ENCODE measurements at places on chromosomes 16 and 17.

- DNase-seq: no peak
These were observed 86.8 kb downstream of the CES1 start for GRCh38 chr16:55746081-55746480.

GRCh38 chr16:88911136-88911945 lies 44.9 kb upstream of the PABPN1L start:
- DNase-seq: no peak

GRCh38 chr16:79451196-79451816 lies 149.2 kb downstream of the MAF start:
- DNase-seq: no peak

- DNase-seq: no peak
These were observed 11.6 kb downstream of the WIPI1 start for GRCh38 chr17:68445671-68446070.

DNA sequence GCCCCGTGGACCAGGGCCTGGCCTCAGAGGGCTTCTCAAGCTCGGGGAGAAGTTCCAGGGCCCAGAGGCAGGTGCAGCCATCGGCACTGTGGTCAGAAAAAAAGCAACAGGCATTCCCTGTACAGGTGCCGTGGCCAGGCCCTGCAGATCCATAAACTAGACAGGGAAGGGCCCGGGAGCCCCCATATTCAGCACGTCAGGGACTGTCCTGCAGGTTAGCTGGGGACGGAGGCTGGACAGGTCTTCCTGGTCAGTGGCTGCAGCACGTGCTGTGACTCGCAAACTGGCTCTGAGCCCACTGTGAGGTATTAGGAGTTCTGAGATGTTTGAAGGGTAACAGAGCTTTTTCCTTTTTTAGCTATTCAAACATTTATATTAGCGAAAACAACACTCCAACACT lies 15.0 kb upstream of the C16orf95 start:
- no peak for DNase-seq

- no peak for DNase-seq
These were observed 6.3 kb downstream of the CLUH start for GRCh38 chr17:2705263-2705662.

- no peak for DNase-seq
These were observed 40.0 kb downstream of the MAPT start for GRCh38 chr17:45934044-45934979.

DNA sequence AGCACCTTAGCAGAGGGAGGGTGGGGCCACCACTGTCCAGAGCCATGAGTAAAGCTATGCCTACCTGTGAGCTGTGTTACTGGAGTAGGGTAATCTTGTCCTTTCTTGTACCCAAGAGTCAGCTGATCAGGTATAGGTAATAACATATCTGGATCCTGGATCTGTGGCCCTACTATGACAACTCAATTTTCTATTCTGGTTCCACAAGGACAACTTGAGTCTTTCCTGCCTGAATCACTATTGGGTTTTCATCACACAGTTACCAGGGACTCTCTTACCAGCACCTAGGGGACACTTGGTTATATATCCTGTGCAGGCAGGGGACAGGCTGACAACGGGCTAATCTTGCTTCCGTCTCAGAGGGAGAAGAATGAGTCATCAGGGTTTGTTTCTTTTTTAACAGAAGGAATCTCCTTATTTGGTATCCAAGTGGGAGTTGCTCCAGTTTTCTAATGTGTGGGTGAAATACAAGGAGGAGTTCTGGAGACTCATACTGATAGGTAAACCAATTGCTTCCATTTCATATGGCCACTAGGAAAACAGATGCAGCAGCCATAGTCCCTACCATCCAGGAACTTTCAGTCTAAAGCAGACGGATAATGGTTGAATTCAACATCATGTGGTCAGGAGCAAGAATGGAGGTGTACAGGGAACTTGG lies 6.8 kb downstream of the ZNF267 start:
- DNase-seq: no peak

DNA sequence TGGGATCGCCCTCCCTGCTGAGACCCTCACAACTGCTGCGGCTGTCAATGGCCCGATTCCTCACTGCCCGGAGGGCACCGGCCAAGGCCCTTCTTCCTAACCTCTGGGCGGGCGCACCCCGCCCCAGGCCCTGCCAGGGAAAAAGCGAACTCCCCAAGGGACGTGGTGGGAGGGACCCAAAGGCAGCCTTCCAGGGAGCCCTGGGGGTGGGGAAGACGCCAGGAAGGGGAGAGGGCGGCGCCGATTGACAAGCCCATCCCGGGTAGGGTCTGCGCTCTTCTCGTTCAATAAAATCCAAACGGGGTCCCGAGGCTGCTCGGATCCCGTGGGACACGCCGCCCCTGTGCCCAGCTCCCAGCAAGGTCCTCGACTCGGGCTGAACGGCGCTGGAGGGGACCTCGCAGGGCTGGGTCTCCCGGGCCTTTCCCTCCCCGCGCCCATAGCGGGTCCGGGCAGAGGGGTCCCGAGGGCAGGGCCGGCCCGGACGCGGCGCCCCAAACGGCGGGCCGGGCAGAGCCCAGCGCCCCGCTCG lies 416 bp downstream of the KIFC3 start:
- DNase-seq: no peak

- peak; percentile 9 for DNase-seq
These were observed 10.6 kb upstream of the TMIGD1 start for GRCh38 chr17:30344283-30345088.

- DNase-seq: no peak
These were observed 81.4 kb upstream of the PSMD7 start for GRCh38 chr16:74215249-74215648.

DNA sequence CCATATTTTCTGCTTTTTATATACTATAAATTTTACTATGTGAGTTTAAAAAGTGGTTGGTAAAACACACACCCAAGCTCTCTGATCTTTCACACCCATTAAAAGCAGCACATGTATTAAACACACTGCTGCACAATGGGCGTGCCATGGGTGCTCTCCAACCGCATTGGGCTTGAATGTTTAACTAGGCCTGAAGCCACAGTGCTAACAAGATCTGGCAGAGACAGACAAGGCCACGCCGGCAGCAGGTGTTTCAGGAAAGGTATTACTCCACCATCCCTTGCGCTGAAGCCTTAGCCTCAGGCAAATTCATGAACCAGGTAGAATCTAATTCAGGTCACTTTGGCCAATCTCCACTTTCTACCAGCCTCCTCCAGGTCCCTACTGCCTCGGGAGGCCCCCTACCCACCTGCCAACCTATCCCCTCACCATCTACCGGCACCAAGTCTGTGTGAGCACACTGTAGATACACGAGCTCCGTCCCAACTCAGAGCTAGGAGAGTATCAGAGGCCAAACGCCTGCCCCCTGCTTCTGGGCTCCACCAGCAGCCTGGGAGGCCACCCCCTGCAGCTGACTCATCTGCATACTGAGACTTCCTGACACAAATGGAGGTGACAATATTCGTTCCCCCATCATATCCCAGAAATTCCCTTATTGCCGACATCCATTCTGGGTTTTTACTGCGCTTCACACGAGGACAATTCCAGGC lies 95.0 kb downstream of the ADCY9 start:
- DNase-seq: no peak

GRCh38 chr16:81469710-81470535 lies 25.3 kb downstream of the CMIP start:
- no peak for DNase-seq

- peak; percentile 5 for DNase-seq
These were observed 8.1 kb upstream of the NLRP1 start for GRCh38 chr17:5592382-5592781.

DNA sequence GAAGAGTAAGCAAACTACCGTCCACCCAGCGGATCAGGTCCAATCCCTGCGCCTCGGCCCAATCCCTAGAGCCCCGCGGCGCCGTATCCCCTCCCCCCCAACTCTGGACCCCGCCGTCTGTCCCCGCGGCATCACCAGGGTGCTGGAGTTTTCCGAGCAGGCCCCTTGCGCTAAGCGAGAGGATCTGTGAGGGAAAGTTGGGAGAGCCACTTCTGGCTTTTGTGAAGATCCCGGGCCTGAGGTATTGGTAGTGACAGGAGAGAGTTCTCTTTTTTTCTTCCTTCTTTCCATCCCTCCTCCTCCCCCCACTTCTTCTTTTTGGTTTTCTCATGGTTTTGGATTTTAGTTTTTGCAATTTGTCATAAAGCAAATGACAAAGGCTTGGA lies 3.5 kb upstream of the DLX4 start:
- no peak for DNase-seq

- DNase-seq: no peak
These were observed 120.6 kb upstream of the FOXF1 start for GRCh38 chr16:86389566-86390328.

DNA sequence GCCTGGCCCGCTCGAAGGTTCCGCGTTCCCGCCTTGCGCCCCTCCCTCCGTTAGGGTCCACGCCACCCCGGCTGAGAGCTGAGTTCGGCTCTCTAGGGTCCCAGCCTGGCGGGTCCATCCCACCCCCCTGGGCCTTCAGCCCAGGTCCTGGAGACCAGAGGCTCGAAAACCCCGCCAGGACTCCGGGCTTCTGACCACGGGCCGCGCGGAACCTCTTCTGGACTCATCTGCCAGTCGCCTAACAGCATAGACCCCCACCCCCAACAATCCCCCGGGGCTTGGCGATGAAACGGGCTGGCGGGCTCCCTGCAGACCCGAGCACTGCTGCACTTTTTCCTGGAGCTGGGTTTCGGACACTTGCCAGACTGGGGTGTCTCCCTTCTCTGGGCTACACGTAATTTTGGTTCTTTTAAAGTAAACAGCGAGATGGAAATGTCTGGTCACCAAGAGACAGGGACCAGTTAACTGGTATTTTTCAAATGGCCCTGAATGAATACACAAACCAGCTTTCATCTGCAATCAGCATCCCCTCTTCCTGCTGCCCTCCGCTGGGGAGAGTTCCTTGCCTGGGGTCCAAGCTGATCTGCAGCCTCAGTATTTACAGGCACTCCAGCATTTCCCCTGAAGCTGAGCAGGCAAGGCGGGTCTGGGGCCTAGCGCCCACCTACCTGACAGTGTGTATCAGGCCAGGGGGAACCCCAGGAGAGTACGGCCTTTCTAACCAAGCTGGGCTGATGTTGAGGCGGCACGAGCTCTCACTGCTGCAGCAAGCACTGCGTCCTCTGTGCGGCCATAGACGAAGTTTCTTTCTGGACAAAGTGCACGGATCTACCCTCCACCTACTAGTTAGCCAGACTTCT lies 639 bp upstream of the TRIM65 start:
- DNase-seq: no peak

DNA sequence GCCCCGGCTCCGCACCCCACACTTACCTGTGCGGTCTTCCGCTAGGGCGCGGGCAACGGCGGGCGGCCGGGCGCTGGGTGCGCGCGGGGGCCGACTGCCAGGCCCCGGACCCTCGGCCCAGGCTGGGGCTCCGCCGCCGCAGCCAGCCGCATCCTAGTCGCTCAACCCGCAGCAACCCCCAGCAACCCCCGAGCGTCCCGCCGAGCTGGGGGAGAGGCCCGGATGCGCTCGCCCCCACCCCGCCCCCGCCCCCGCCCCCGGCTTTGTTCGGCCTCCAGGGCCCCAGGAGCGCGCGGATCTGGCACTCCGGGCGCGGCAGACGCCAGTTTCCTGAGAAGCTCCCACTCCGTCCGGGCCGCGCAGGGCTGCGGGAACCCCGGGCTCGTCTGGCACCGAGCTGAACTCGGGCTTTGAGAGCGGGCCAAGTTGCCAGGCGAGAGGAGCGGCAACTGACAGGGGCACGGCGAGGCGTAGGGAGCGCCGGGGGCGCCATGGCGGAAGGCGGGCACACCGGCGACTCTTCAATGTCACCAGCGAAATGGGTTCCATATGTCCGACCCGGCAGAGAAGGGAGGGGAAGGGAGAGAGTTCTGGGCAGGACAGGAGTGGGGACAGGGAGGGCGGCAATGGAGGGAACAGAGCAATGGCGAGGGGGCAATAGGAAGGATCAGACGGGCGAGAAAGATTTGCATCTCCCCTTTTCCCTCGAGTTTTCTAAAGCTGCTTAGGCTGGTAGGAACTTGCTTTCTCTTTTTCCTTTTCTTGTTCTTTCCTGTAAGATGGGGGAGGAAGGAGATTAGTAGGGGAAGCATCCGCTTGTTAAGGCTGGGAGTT lies 13.7 kb downstream of the HOXB4 start:
- DNase-seq: no peak

DNA sequence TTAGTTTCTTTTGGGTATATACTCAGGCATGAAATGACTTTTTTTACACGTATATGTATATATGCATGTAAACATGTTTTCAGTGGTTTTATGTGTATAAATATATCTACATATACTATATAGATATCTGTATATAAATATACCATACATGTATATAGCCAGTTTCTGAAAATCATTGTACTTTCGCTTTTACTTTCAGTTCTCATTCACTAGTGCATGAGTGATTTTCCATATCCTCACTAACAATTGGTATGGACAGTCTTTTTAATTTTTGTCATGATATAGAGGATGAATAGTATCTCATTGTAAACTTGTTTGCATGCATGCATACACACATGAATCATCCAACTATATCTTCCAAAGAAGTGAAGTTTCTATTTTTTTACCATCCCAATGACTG lies 877.1 kb upstream of the CDH8 start:
- DNase-seq: no peak

DNA sequence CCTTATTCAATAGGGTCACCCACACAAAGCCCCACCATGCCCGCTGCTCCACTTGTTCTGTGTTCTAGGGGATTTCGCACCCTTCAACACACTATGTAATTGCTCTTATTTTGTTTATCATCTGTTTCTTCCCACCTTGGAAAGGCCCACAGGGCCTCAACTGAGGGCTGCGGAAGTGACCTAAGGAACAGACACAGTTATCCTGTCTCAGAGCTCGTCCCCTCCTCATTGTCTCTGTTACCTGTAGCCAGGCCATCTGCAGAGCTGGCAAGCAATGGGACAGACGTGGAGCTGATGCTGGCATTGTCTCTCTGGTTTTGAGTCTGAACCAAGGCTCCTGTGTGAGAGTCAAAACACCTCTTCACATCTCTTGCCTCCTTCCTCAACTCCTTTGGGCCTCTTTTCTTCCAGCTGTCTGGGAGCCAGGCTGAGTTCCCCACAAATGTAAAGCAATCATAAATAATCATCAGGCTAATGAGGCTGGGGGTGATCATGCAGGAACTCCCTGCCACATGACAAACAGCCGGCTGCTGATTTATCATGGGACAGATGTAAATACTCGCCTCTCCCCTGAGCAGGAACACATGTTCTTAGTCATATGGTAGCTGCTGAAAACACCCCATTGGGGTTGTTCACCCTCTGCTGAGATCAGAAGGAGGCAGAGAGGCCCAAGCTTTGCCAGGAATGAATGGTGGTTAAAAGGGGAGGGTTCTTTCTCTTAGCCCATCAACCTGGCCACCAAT lies 71.9 kb downstream of the AXIN2 start:
- DNase-seq: no peak

DNA sequence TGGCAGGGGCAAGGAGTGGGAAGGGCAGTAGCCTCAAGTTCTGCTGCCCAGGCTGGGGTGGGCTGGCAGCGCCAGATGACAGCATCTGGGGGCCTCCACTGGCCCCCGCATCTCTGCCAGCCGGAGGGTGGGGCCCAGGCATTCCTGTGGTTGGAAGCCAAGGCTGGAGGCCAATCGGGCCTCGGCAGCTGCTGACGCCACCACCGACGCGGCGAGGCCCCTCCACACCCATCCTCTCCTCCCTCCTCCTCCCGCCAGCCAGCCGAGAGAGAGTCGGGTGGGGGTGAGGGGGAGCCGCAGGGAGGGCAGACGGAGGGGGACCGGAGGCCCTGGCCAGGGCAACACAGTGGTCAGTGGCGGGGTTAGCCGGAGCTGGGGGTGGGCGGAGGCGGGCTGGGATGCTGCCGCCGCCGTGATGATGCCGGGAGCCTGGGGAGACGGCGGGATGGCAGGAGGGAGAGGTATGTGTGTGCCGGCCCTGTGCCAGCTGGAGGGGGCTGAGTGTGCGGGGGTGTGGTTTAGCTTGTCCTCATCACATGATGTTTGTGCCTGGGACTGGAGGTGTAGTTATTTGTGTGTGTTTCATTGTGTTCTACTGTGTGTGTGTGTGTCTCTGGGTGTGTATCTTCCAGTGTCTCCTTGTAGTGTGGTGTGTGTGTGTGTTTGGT lies 36.6 kb downstream of the ARHGAP23 start:
- DNase-seq: no peak

Data from NCI-H1930 (cell line).